Esophagus (tissue), 2 donors: ENCODE measurements at places on chromosomes 16 and 17. TPM values are rescaled to one million over a fixed set of nuclear protein-coding genes. Genes with fewer than 3 reads are reported as not detected.

The KRT31 gene
- 16.7 TPM for polyA plus RNA-seq

The RPH3AL gene
- polyA plus RNA-seq, result 6.1 TPM

The GRAP gene
- polyA plus RNA-seq, result 1.2 TPM

The CLEC18C gene
- 0.36 TPM for polyA plus RNA-seq

The ADGRG1 gene
- polyA plus RNA-seq, result 30.9 TPM

The ABHD15 gene
- polyA plus RNA-seq, result 3.0 TPM

The CCDC154 gene
- polyA plus RNA-seq, result 0.44 TPM

The TEKT1 gene
- not detected for polyA plus RNA-seq

The BICDL2 gene
- 144 TPM for polyA plus RNA-seq

The VAT1L gene
- 0.04 TPM for polyA plus RNA-seq

The KRT25 gene
- not detected for polyA plus RNA-seq

The UMOD gene
- not detected for polyA plus RNA-seq

The HS3ST3B1 gene
- polyA plus RNA-seq, result 1.4 TPM

The HP gene
- 0.29 TPM for polyA plus RNA-seq

The ARHGAP44 gene
- 0.81 TPM for polyA plus RNA-seq

The CCL3 gene
- 0.86 TPM for polyA plus RNA-seq

The LLGL2 gene
- 71.6 TPM for polyA plus RNA-seq

The PMP22 gene
- polyA plus RNA-seq, result 21.2 TPM

The KRT17 gene
- polyA plus RNA-seq, result 92.9 TPM

The CMC2 gene
- 69.7 TPM for polyA plus RNA-seq

The NECAB2 gene
- polyA plus RNA-seq, result not detected

The NGFR gene
- 2.0 TPM for polyA plus RNA-seq

The MT4 gene
- polyA plus RNA-seq, result 1.3 TPM

The C16orf89 gene
- polyA plus RNA-seq, result 0.88 TPM

The HS3ST3A1 gene
- 5.8 TPM for polyA plus RNA-seq

The ABCC12 gene
- not detected for polyA plus RNA-seq

The CYGB gene
- 3.1 TPM for polyA plus RNA-seq

The GAST gene
- polyA plus RNA-seq, result not detected

The MEOX1 gene
- 2.7 TPM for polyA plus RNA-seq

The MPO gene
- not detected for polyA plus RNA-seq

The SLC13A2 gene
- polyA plus RNA-seq, result 0.02 TPM

The ZCCHC14 gene
- polyA plus RNA-seq, result 6.8 TPM

The LPCAT2 gene
- 5.0 TPM for polyA plus RNA-seq

The TP53TG3 gene
- polyA plus RNA-seq, result not detected

The CRHR1 gene
- 0.15 TPM for polyA plus RNA-seq

The STAT5A gene
- polyA plus RNA-seq, result 4.7 TPM

The TMC5 gene
- polyA plus RNA-seq, result 0.18 TPM
